ENCODE measurements at places on chromosomes 5 and 9.

- DNase-seq, result no peak
Observed at GRCh38 chr5:173550641-173551040, 65.8 kb downstream of the BOD1 start.

DNA sequence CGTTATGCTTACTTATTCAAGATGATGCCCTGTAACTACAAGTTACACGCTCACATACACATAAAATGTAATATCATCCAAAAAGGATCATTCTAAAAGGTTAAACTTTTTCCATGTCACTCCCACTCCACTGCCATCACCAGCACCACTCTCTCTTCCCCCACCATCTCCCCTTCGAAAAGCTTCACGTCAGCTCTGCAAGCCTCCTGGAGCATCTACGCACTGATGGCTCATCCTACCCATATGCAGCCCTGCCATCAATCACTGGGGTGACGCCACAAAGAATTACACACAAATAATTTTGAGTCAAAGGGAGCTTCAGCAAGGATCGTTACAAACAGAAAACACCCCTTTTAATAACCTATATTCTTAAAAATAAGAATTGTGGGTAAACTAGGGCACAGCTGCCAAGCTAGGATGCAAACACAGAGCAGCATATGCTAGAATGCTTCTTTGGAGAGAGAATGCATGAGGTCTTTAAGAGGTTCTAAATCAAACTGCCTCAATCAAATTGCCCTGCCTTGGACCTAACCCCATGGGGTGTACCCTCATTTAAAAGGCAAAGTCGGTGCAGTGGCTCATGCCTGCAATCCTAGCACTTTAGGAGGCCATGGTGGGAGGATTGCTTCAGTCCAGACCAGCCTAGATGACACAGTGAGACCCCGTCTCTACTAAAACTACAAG, 56.1 kb downstream of the SHB start:
- no peak for DNase-seq

- no peak for DNase-seq
Observed at GRCh38 chr5:113433071-113433470, 1.7 kb downstream of the TSSK1B start.

DNA sequence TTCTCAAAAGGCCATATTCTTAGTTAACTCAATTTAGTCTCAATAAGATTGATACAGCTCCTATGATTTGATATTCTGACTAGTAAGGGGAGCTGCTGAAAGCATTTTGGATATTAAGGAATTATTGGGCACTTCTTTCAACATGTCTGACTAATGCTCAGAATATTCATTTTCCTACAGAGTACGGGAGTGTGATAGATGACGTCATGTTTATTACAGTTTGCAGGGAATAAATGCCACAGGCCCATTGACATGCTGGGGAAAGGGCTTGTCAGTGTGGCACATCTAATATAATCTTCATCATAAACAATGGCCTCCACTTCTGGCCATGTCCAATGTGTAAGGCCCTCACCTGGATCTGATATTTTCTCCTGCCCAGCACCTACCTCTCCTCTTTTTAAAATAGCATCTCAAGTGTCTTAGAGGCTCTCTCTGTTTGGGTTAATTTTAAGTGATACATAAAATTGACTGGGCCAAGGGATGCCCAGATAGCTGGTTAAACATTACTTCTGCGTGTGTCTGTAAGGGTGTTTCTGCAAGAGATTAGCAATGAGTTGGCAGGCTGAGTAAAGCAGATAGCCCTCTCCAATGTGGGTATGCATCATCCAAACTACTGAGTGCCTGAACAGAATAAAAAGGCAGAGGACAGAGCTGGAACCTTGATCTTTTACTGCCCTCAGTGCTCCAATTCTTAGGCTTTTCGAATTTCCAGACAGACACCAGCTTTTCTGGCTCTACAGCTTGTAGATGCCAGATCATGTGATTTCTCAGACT, 99.3 kb downstream of the SLC24A2 start:
- DNase-seq, result no peak

GRCh38 chr9:114282926-114283325, 40.0 kb upstream of the ORM1 start:
- no peak for DNase-seq

DNA sequence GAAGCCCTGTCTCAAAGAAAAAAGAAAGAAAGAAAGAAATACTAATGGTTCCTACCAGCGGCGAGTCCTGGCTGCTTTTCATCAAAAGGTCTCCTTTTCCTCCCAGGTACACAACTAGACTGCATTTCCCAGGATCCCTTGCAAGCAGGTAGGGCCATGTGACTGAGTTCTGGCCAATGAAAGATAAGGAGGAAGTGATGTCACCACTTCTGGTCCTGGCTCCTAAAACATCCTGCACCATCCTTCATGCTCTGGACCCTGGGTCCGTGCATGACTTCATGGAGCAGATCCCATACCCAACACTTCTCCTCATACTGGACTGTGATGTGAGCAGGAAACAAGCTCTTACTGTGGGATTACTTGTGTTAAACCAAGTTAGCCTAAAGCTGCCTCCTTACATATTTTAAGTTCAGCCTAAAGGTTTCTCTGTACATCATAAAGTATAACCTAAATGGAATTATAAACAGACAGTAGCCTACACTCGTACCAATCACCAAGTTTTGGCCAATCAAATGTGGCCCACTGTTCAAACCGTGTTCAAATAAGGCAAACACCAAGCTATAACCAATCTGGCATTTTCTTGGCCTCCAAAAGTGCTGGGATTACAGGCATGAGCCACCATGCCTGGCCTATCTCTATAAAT, 30.2 kb upstream of the FUBP3 start:
- no peak for DNase-seq

- DNase-seq, result no peak
Observed at GRCh38 chr9:122016744-122017143, 76.4 kb downstream of the TTLL11 start.

DNA sequence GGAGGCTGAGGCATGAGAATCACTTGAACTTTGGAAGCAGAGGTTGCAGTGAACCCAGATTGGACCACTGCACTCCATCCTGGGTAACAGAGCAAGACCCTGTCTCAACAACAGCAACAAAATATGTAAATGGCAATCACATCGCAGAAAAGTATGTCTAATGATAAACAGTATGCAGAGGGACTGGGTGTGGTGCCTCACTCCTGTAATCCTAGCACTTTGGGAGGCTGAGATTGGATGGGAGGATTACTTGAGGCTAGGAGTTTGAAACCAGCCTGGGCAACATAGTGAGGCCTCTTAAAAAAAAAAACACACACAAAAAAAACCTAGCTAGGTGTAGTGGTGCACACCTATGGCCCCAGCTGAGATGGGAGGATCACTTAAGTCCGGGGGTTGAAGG, 40.3 kb downstream of the HSDL2 start:
- no peak for DNase-seq

GRCh38 chr9:36818965-36819870, 214.8 kb downstream of the PAX5 start:
- DNase-seq, result no peak

- DNase-seq, result peak; percentile 74
Observed at GRCh38 chr9:89502038-89502601, 4.2 kb upstream of the SEMA4D start.

- no peak for DNase-seq
Observed at GRCh38 chr5:17346811-17347210, 129.4 kb downstream of the BASP1 start.

DNA sequence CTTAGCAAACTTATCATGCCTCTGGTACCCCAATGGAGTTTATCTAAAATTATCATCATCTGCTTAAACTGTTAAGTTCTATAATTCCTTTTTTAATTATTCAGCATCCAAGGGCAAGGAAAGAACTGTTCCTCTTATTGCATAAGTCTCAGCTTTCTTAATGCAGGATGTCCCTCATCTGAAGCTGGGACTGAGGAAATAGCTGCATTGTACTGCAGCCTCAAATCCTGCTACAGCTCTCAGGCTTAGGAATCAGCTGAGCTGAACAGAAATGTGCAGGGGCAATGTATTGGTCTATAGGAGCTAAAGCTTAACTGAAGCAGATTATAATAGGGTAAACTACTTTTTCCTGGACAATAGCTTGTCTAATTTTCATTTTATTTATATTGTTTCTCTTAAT, 48.0 kb downstream of the HAPLN1 start:
- DNase-seq, result no peak

DNA sequence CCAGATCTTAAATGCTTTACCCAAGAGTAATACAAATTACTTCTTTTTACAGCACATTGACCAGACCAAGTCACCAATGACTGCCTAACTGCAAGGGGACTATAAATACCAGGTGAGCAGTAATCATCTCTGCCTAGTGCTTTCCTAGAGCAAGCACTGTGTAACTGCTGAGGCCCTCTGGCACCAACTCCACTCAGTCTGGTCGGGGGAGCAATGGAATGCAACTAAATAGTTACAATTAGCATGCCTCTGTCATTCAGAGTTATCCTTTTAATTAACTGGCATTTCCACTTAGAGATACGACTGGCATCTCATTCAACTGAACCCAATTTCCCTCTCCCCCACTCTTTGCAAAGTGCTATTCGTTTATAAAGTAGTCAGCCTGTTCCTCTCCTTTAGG, 1309.1 kb upstream of the DMAC1 start:
- no peak for DNase-seq

DNA sequence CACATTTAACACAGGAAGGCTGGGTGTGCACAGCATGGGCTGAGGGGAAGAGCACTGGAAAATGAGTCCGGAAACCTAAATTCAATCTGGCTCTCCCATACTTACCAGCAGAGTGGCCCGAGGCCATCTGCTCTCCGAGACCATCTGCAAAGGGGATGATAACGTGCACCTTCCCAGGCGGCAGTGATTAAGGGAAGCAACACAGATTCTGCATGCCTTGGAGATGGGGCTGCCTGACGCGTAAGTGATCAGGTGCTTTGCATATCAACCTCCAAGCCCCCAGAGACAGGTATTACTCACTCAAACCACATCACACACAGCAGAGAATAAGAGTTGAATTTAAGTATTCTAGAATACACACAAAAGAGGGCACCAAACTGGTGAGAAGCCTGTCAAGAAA, 9.1 kb downstream of the EPB41L4B start:
- no peak for DNase-seq

DNA sequence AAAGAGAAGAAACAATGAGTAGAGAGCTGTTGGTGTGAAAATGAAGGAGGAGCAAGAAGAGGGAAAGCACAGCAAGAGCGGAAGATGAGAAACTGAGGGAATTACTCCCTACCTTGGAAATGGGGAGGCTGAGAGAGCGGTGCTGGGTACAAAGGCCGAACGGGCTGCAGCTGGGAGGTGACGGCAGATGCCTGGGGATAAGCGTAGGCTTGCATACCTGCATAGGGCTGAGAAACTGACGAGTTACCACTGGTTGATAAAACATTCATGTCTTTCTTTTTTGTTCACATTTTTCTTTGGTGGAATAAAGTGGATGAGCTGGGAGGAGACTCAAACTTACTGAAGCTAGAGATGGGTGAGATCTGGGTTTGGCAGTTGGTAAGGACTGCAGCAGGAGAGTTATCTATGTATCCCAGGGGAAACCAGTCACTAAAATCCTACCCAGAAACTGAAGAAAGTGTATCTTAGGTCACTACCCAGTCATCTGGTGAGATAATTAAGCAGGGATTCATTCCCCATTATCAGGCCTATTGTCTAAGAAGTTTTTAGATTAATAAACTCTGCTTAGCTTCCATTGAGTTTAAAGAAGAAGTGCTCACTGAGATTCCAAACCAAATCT, 34.8 kb downstream of the FKBP15 start:
- no peak for DNase-seq

- peak; percentile 73 for DNase-seq
Observed at GRCh38 chr9:89483592-89484474, 14.1 kb downstream of the SEMA4D start.

DNA sequence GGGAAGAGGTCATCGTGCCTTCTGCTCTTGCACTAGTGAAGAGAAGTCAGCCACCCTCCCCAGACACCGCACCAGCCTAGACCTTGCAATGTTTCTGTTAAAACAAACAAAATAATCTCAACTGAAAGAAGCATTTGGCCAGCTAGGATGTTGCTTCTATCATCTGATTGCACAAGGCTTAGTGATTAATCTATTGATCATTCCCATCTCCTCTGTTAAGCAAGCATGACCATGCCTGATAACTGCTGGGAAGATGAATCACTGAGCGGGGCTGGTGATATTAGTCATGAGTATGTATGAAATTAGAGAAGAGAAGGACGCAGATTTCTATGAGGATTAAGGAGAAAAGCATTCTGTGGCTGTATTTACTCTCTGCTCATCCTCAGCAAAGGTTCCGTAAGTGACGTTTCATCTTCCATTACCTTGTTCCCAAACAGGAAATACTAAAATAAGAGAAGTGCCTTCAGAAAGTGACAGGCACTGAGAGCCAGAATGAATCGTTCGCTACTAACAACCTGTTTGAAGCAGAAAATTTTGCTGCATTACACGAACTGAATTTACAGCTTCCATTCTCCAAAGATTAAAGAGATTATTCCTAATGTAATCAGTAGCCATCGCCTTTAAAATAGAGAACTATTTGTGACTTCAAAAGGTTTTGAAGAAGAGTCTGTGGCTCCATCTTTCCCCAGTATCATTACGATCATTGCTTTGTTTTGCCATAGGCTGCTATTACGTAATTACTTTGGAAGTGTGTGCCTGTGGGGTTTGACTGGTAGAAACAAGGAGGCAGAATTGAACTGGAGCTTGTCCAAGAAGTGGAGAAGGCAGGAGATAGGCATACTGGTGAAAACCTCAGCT, 219.1 kb downstream of the MED10 start:
- no peak for DNase-seq

DNA sequence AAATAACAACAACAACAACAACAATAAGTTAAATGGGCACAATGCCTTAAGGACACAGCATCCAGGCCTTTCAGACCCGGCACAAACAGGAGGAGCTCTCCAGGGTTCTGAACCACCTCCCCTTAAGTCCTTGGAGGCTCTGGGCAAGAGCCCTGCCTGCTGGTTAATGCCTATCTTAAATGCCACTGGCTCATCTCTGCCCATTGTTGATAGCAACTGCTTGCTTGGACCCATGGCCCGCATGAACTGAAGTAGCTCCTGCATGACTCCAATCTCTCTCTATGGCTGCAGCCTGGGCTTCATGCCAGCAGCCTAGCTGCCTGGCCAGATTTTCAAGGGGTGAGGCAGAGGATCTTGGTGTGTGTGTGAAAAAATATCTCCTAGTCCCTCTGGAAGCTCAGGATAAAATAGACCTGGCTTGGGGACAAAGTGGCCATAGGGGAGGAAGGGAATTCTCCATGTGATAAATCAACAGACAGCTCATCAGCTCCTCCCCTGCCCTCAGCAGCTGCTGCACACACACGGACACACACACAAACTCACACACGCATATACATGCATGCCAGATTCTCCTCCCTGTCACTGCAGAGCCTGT, 27.4 kb downstream of the FAM219A start:
- DNase-seq, result no peak

DNA sequence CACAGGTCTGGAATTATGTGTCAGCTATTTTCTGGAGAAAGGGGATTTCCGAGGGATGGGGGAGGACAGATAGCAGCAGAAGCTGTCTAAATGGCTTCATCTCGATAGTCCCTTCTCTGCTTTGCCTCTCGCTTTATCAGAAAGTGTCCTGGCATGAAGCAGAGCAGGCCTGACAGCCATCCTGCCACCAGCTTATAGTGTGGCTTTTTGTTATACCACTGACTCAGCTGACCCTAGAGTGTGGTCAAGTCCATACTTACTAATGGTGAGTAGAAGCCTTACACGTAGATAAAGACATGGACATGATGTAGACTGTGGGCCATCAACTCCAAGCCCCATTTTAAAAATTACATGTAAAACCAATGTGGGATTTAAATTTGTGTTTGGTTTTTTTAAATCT, 50.0 kb downstream of the RCL1 start:
- DNase-seq, result no peak

- no peak for DNase-seq
Observed at GRCh38 chr9:127684576-127684975, 22.2 kb upstream of the CFAP157 start.

Data from CD4-positive, alpha-beta T cell treated with Interleukin-1 beta for 1 hour (primary cell).